IPS-NIHi11 (cell line): ENCODE measurements at places on chromosomes 3 and 15.

GRCh38 chr3:71227270-71227661, 356.3 kb downstream of the FOXP1 start:
- DNase-seq, result no peak

- DNase-seq, result no peak
These were observed 23.6 kb downstream of the CRTC3 start for GRCh38 chr15:90553248-90553745.

- peak; percentile 15 for DNase-seq
These were observed 45.7 kb downstream of the C2CD4B start for GRCh38 chr15:62119227-62119864.

DNA sequence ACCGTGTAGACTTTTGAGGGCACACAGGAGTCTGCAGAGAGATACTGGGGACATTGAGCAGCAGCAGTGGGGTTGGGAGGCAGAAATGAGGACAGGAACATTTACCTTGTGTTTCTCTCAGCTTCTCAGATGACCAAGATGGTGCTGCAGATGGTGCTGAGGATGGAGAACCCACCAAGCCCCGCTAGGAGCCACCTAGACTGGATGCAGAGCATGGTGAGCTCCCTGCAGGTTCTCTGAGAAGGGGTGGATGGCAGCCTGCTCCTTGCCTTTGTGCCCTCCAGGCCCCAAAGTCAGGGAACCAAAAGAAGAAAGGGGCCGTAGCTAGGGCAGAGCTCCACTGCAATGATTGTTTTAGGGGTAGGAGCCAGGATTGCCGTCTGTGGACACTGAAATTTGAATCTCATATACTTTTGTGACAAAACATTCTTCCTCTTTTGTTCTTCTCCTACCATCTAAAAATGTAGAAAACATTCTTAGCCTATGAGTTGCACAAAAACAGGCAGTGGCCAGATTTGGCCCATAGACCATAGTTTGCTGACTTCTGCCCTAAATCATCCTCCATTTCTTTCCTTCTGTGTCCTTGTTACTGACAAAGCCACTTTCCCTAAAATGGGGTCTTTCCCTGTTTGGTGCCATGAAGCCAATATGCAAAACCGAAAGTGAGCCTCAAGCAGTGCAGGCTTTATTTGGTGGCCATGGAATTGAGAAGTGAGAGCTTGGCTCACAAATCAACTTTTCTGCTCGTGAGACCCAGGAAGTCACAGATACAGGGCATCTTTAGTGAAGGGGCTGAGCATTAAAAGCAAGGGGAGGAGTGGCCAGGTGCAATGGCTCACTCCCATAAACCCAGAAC, 11.9 kb upstream of the MUC20 start:
- no peak for DNase-seq

DNA sequence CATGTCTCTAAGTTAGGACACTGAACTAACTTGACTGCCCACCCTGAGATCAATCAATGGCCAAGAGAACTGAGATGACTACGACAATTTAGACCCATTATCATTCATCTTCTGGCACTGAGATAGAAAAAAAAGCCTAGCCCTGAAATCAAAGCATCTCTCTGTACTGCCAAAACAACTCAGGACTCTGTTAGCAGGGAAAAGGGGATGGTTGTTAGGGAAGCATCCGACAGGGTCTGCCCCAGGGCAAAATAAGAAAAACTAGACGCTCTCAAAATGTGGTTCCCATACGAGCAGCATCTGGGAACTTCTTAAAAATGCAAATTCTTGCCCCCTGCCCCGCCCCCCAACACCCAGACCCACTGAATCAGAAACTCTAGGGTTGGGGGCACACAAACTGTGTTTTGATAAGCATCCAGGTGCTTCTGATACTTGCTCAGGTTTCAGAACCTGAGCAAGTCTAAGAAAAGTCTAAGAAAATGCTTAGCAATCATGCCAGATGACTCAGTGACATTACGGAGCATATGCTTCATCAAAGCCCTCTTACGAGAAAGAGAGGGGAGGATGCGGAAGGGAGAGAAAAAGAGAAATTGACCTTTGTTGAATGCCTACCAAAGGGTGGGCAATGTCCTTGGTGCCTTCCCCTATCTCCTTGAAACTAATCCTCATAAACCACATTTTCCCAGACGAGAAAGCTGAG, 172.8 kb upstream of the HES1 start:
- no peak for DNase-seq

DNA sequence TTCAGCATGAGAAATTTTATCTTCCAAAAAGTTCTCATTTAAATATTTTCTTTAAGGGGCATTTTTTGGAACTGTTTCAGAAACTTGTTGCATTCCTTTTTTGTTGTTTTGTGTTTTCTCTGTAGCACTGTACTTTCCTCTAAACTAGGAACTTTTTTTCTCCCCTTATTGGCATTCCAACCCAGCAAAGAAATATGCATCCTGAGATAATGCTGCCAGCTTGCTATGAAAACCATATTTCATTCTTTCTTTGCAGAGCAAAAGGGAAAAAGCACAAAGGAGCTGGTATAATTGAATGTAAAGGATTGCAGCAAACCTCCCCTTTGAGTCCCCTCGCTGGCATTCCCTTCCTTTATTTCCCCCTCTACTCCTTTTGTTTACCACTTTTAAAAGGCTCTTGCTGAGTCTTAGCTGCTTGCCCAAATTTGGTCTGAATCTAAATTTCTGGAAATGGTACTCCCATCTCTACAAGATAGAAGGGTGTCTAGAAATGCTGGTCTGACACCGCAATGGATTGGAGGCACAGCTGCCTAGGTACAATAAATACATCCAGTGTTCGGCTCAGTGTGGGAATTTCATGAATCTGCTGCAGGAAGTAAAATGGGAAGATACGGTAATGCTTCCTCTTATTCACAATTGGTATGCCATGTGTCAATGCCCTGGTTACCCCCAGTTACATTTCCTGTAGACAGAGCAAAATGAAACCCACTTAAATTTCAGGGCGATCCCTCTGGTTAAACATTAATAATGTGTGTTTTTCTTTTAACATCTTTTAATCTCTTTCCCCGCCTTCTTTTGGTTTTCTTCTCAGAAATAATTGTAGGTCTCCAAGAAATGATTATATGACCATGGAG, 156.6 kb downstream of the MEIS2 start:
- DNase-seq, result peak; percentile 7

DNA sequence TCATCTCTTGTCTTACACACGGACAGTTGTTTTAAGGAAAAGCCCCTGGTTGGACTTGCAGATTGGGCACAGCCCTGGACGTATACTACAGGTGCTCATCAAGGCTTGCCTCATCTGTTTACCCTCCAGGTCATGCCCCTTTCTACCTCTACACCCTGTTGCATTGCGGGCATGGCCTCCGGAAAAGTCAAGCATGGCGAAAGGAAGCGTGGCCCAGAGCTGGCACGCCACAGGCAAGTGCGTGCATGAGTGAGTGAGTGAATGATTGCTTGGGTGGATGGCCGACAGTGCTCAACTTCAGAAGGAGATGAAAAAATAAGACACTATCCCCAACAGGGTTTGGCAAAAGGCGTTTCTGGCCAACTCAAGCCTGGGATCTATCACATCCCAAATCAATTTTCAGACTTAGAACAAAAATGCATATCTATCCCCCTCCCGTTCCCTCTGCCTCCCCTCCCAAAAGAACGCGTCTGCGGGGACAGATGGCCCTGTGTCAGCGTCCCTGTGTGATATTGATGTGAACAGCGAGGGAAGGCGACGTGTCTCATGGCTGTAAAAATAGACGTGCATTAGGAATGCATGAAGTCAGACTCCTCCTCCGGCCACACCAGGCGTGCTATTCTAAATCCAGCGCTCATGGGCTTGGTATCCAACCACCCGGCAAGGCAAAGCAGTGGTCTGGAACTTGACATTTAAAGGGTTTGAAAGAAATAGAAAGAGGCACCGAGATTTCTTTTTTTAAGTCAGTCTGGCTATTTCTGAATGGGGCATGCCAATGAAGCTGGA, 96.0 kb downstream of the RPLP1 start:
- DNase-seq, result no peak

GRCh38 chr3:156820692-156821080, 5.5 kb upstream of the LEKR1 start:
- no peak for DNase-seq

- DNase-seq, result no peak
These were observed 106.4 kb upstream of the RASGRP1 start for GRCh38 chr15:38671006-38671387.

DNA sequence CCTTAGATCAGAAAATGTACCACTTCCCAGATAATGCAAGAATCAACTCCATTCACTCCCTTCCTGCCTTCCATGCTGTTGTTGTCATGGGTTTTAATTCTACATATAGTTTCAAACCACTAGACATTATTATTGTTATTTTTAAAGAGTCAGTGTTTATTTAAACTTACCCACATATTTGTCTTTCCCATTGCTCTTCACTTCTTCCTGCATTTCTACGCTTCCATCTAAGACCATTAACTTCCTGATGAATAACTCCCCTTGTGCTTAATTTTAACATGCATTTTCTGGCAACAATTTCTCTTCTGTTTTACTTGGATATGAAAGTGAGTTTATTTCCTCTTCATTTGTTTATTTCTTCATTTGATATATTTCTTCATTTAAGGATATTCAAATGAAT, 127.1 kb upstream of the FHIT start:
- DNase-seq, result no peak

DNA sequence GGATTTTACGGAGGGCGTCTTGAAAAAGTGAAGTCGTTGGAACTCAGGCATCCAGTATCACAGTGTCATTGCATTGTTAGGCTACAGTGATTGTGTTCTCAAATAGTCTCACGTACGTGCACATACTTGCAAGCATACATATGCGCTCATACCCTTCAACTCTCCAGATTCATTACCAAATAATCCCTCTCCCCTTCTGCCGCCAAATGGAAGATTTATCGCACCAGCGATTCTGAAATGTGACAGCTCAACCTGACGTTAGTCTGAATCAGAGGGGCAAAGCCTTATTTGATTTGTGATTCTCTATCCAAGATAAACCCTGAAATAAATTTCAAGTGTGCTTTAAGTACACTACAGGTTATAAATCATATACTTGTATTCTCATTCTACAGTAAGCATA, 119.4 kb downstream of the GADL1 start:
- DNase-seq, result no peak

- DNase-seq, result no peak
These were observed 42.6 kb downstream of the ANKRD28 start for GRCh38 chr3:15755181-15755580.

- no peak for DNase-seq
These were observed 230.5 kb downstream of the UNC13C start for GRCh38 chr15:54208786-54209185.

DNA sequence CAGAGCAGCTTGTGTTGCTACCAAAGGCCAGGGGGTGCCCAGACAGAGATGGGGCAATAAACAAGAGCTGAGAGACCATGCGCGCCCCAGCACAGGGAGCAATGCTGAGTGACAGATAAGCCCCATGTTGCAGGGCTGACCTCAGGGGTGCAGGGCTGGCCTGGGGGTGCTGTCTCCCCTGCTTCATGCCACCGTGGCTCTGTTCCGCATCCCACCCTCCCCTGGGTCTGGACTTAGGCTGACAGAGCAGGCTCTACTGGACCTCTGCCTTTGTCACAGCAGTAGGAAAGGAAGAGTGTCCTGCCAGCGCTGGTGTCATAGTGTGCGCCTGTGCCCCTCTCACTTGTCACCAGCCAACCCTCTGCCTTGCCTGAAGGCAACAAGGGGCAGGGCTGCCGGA, 67.4 kb upstream of the IQSEC1 start:
- no peak for DNase-seq

GRCh38 chr3:117165601-117166051, 456.0 kb downstream of the TUSC7 start:
- DNase-seq, result peak; percentile 10

GRCh38 chr3:86147119-86147518, 843.8 kb downstream of the VGLL3 start:
- DNase-seq, result peak; percentile 11

DNA sequence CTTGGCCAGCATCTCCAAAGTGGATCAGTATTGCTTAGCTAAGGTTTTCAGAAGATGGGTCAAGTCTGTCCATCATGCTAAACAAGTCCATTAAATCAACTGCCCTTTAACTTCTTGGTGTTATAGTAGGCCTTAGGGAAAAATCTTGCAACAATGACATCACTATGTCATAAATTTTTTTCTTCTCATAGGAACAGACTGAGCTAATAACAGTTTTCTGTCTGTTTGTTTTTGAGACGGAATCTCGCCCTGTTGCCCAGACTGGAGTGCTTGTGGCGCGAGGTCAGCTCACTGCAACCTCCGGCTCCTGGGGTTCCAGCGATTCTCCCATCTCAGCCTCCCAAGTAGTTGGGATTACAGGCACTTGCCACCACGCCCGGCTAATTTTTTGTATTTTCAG, 94.2 kb downstream of the EFL1 start:
- no peak for DNase-seq

- DNase-seq, result no peak
These were observed 62.8 kb downstream of the SGO1 start for GRCh38 chr3:20123131-20123652.

DNA sequence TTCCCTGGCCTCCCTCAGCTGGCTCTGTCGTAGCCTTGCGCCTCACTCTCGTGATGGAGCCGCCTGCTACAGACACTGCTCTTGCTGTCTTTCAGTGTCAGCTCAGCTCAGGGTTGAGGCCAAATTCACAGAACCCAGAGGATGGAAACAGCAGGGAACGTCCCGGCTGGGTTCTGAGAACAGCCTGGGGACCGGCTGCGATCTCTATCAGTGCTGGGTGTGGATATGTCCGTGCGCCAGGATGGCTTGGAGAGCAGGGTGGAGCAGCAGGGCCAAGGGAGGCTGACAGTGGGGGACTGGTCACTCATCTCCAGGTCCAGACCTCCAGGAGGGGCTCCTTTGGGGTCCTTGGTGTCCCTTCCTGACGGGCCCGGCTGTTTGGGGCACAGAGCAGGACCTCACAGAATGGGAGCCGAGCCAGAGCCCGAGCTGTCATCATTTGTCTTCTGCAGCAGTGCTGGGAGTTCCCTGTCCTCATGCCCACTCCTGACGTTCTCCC, 18.4 kb downstream of the KLF15 start:
- DNase-seq, result no peak

GRCh38 chr3:161273589-161274218, 52.6 kb downstream of the NMD3 start:
- DNase-seq, result no peak

- peak; percentile 51 for DNase-seq
These were observed 86.0 kb upstream of the ALDH1L1 start for GRCh38 chr3:126266291-126266840.

DNA sequence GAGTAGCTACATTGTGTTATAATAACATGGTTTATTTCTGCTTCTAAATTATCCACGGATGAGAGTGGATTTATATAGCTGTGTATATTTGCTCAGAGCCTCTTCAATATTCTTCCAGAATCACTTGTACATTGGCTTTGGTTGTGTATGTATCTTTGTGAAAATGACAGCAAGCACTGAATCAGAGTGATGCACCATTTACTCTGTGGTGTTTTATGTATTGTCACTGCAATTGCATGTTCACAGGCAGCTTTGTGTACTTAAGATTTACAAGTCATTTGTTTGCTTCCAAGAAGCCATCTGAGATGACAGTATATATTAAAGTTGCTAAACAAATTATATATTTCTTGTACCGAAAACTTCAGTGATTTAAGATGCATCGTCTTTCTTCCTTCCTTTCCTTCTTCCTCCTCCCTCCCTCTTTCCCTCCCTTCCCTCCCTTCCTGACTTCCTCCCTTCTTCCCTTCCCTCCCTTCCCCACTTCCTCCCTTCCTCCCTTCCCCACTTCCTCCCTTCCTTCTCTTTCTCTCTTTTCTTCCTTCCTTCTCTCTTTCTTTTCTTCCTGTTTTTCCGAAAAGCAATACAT, 362.3 kb upstream of the GOLIM4 start:
- DNase-seq, result no peak
